ENCODE measurements at places on chromosomes 1 and 21.

- no peak for DNase-seq
These were observed 21.1 kb downstream of the PLA2G4A start for GRCh38 chr1:186849826-186850225.

DNA sequence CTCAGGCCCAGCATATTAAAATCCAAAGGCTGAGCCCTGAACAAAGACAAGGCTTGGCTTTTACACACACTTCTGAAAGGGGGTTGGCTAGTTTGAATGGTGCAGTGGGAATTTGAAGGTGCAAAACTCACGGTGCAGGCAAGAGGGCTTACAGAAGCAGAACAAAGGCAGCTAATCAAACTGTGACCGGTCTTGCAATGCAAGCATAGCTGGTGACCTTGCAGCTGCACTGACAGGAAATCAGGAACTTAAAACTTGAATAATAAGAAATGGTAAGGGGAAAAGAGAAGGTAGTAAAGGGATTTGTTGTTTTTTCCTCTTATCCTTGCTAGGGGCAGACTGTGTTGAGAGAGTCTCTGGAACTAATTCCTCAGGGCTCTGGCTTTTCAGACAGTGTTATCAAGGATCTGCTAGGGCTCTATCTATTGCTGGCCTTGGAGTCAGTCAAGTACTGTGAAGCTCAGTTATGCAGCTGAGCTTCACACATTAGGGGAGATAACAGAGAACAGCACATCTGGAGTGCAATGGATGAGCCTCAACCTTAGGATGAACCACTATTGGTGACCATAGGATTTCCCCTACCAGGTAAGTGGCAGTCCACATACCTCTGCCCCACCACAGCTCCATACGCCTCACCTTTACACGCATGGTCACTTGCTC lies 97.6 kb downstream of the PPIAL4G start:
- no peak for DNase-seq

- DNase-seq: no peak
These were observed 6.1 kb downstream of the RNF223 start for GRCh38 chr1:1067860-1068516.

DNA sequence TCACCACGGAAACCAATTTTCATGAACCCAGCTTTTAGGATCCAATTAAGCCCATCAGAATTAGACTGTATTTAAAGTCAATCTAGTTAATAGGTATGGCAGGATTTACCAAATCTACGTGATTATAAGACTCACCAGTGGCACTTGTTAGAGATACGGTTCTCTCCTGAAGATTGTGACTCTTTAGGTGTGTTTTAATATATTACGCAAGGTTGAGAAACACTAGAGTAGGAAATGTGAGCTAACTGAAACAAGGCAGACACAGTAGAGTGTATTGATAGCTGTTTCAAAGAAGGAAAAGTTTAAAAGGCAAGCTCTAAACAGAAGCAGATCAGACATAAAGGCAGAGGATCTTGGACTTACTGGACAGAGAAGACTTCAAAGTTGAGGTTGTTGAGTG lies 11.2 kb upstream of the RPE65 start:
- no peak for DNase-seq

GRCh38 chr1:32937061-32937460 lies 27.5 kb downstream of the RNF19B start:
- DNase-seq: no peak

All from HS-5 (cell line).